ENCODE measurements at places on chromosomes 2 and 18.

DNA sequence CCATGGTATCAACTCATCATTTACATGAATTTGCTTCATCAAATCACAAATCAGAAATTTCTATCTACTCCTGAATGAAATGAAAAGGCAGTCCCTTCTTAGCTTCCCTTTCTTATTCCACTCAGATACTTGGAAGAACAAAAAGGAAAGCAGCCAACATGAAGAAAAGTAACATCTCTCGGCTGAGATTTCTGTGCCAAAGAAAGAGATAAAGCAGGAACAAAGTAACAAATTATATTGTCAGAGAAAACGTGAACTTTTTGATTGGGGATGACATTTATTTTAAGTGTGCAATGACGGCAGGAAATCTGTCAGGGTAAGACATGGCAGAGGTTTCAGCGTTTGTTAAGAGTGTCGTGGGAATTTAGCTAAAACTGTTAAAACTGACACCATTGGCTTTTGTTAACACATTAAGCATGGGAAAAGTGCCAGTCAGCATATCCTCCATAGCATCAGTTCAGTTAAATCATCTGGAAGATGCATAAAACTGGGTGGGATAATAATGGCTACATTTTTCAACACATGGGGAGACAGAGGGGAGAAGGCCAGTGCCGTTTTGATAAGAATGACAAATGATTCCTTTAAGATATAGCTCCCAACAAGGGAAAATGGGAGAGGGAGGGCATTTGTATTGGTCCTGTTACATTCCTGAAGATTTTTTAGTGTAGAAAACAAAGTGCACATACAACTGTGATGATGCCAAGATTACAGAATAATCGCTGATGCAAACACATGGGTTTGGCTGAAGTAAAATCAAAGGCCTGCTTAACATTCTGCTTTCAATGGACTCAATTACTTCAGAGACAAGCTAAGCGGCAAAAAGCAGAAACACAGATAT is 211.6 kb downstream of the ZNF521 start:
- DNase-seq = peak; percentile 25

GRCh38 chr2:23614701-23615100 is 229.7 kb downstream of the KLHL29 start:
- DNase-seq = no peak

DNA sequence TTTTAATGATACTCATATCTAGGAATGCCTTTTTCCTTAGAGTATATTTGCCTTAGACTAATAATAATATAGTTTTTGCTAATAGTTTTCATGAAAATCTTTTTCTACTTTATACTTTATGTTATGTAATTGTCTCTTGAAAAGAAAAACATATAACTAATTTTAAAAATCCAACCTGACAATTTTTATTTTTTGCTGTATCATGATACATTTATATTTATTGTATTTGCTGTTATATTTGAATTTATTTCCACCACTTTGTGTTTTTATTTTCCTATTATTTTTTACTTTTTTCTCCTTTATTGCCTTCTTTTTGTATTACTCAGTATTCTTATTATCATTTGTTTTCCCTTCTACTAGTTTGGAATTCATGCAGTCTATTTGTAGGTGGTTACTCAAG is 85.4 kb downstream of the MBD5 start:
- no peak for DNase-seq

- no peak for DNase-seq
These were observed 483.0 kb upstream of the NRP2 start for GRCh38 chr2:205199165-205199850.

DNA sequence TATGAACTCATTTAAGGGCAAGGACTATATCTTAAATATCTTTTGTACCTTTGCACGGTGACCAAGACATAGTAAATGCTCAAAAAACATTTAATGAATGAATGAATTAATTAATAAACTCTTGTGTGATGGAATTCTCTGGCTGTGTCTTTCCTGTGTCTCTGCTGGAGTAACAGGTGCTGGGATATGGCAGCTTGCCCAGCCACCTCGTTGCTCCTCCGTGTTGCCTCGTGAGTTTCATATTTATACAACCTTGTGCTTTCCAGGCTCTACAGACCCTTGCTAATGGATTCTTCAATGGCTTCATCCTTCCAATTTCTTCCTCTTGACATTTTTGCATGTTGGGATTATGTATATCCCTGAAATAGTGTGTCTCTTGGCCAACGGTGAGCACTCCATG is 30.4 kb downstream of the CTAGE1 start:
- DNase-seq = no peak

- DNase-seq = no peak
These were observed 4.4 kb upstream of the CHRNG start for GRCh38 chr2:232534940-232535651.

DNA sequence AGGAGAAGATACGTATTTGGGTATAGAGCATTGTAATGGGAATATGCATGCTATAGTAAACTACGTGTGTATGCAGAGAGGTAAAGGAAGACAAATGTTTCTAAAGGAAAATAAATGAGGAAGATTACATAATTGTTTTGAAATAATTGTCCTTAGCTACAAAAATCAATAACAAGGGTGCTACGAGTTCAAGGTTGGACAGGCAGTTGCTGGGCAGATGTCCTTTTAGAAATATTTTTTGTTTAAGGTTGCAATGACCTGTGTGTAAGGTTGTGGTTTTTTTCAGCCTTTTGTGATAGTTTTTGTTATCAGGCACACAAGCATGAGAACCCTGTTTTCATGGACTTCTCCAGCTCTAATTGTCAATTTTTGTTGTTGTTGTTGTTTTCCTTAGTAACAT is 1304.1 kb upstream of the CHAC2 start:
- DNase-seq = no peak
